ENCODE measurements at places on chromosomes 1 and 21.

DNA sequence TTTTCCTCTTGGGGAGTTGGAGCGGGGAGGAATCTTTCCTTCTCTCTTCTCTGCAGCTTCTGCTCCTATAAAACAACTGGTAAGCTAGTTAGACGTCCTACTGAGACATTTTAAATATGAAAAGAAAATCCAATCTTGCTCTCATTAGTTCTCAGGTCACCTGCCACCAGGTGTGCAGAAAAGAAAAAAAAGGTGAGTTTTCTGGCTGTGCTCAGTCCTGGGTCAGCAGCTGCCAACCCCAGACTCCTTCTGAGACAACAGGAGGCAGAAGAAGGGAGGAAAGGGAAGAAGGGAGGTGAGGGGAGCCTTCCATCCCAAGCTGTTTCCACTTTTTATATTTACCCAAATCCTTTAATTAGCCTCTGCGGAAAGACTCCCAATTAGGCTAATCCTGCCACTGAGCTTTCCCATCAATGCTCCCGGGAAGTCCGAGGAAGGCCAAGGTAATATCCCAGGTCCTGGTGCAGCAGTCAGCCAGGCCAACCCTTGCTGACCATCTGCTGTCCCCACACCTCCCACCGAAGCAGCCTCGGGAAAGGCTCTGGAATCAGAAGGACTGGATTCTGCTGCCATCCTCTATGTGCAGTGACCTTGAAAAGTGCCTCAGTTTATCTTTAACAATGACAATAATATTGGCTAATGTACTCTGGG is 33.4 kb downstream of the GLIS1 start:
- DNase-seq, result no peak

DNA sequence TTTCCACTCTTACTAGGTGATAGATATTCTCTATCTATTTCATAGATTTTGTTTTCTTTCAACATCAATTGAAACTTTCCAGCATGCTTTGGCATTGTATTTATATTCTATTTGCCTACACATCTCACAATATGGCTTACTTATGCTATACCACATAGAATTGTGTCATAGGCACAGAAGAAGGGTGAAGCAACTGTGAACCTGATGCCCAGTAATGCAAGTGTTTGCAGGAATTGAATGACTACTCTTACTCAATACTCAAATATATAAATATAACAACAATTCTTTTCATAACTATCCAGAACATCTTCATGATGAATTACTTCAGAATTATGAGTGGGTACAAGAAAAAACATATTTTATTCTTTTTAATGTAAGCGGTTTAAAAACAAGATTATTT is 165.9 kb downstream of the PTBP2 start:
- DNase-seq, result no peak

- DNase-seq, result no peak
Observed at GRCh38 chr1:169019419-169020058, 87.0 kb upstream of the ATP1B1 start.

DNA sequence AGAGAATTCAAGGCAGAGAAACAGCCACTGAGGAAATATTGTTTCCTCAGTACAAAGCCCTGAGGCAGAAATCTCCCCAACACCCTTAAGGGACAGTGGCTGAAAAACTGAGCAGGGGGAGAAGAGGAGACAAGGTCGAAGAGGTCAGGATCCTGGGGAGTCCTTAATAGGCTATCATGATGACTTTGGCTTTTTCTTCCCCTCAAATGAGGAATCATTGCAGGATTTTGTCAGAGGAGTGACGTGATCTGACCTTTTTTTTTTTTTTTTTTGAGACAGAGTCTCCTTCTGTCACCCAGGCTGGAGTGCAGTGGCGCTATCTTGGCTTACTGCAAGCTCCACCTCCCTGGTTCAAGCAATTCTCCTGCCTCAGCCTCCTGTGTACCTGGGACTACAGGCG is 10.2 kb downstream of the MAP7D1 start:
- no peak for DNase-seq

GRCh38 chr1:214542275-214543199 is 8.9 kb downstream of the PTPN14 start:
- DNase-seq, result no peak

- DNase-seq, result no peak
Observed at GRCh38 chr1:48652334-48652733, 124.4 kb downstream of the BEND5 start.

GRCh38 chr1:181112071-181112929 is 23.8 kb downstream of the IER5 start:
- no peak for DNase-seq

DNA sequence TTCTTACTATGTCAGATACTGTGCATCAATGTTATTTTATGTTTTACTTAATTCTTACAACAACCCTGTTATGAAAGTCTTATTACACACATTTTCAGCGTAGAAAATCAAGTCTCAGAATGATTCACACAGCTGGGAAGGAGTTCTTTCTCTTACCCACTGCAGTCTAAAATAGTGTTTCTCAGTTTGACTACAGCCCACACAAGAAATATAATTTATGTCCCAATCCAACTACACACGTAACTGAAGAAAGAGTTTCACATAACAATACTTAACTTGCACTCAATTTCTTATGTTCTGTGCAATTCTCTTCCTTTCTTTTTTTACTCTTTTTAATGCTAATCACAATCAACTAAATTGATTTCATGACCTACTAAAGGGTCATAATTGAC is 252.8 kb upstream of the ADGRL2 start:
- DNase-seq, result no peak

DNA sequence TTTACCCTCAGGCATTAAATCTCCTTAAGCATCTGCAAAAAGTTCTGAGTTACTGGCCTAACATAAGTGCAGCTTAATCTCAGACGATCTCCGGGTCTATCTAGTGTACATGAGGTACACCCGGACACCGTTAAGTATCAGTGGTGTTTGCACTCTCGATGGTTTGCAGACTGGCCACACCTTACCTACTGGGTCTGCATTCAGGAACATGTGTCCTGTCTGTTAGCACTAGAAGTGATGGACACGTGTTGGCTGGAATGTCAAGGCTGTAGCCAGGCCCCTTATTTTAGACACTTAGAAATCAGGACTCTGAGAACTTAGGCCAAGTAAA is 783 bp upstream of the AGL start:
- DNase-seq, result no peak

- no peak for DNase-seq
Observed at GRCh38 chr21:20013851-20014250, 984.4 kb upstream of the NCAM2 start.

DNA sequence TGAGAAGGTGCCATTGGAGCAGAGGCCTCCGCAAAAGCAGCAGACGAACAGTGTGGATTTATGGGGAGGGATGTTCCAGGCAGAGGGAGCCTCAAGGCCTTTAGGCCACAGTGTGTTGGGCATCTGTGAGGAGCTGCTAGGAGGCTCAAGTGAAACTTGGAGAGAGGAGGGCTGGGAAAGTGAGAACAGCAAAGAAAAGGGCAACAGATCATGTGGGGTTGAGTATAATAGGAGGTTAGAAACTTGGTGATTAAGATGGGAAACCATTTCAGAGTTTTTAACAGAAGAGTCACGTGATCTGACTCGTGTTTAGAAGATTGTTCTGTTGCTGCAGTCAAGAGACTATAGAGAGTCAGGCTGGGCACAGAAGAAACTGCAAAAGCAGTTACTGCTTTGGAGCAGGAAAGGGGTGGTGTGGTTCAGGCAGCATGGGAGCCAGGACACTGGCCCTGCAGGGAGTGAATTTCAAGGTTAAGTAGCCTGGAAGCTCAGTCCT is 277.0 kb downstream of the DISC1 start:
- DNase-seq, result no peak

GRCh38 chr1:236066828-236067386 is 2.0 kb upstream of the NID1 start:
- DNase-seq, result no peak

DNA sequence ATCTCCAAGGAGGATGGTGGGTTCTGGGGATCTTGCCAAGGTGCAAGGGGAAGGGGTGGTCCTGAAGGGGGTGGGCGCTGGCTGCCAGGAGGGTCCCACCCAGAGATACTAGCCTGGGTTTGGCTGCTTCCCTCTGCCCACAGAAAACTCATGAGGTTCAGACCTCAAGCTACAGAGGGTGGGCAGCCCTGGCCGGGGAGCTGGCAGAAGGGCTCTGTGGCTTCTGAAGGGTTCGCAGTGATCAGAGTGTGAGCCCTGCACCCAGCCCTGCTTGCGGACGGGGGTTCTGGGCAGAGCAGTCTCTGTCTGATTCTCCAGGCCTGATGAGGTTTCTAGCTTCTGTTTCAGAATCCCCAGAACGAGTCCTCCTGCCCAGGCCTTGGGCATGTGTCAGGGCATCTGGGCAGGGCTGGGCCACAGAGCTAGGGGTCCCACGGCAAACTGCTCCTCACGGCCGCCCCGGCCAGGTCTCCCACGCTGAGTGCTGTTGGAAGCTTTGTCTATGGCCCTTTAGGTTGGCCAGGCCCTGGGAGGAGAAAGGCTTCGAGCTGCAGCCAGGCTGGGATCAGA is 635 bp upstream of the MMEL1 start:
- DNase-seq, result no peak

GRCh38 chr1:162916407-162916806 is 55.4 kb upstream of the CCDC190 start:
- no peak for DNase-seq

GRCh38 chr1:221274373-221274772 is 395.1 kb downstream of the HLX start:
- peak; percentile 72 for DNase-seq
